ENCODE measurements at places on chromosomes 4 and X.
A peak's percentile ranks its signal among the peaks of the same experiment; 100 is the strongest.

- DNase-seq, result no peak
Observed at GRCh38 chrX:136856551-136856950, 24.0 kb downstream of the RBMX start.

DNA sequence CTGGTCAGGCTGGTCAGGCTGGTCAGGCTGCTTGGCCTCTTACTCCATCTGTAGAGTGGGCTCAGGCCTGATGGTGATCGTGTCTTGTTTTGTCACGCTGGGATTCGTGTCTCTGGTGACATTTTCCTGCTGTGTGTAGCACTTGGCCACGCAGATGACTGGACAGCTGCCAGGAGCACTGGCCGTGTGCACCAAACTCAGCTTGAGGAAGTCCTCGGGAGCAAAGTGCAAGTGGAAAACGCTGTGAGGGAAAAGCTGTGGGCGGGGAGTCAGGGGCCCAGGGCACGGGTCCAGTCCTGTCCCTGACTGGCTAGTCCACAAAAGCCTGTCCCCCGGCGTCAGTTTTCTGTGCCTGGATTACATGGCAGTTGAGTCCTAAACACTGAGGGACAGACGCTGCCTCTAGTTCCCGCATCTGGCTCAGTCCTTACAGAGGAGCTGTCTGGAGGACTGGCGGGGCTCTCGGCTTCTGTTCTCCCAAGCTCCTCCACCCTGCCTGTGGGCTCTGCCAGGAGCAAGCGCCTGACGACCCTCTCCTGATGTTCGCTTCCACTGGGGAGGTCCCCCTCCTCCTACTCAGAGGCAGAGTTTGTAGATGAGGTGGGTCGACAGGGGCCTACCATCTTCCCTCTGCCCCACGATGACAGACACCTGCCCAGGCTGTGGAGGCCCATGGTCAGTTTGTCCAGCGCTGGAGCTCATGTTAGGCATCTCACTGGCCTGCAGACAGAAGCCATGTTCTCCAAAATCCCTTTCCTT is 35.9 kb upstream of the GRPEL1 start:
- no peak for DNase-seq

DNA sequence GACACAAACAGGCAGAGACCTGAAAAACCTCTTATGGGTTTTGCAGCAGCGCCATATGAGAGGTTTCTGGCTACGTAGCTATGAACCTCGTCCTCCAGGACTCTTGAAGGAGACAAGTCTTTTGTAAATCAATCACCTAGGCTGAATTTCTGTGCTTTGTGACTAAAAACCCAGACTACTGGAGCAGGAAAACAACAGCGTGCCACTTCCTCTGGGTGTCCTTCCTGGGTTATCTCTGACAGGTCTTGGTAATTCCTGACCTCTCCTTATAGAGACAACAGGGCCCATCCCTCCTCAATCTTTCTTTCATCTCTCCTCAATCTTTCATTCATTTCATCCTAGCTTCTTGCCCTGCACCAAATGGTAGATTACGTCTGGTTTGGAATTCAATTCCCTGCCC is 5.7 kb downstream of the S100P start:
- DNase-seq, result no peak

GRCh38 chr4:38306482-38307071 is 346.4 kb downstream of the PTTG2 start:
- DNase-seq, result peak; percentile 33

- DNase-seq, result no peak
Observed at GRCh38 chrX:138504273-138504672, 207.2 kb downstream of the FGF13 start.

- DNase-seq, result no peak
Observed at GRCh38 chrX:119802546-119802945, 11.1 kb upstream of the RPL39 start.

- no peak for DNase-seq
Observed at GRCh38 chrX:120306630-120307029, 4.6 kb downstream of the TMEM255A start.

- no peak for DNase-seq
Observed at GRCh38 chrX:37958525-37959211, 47.7 kb upstream of the SYTL5 start.

DNA sequence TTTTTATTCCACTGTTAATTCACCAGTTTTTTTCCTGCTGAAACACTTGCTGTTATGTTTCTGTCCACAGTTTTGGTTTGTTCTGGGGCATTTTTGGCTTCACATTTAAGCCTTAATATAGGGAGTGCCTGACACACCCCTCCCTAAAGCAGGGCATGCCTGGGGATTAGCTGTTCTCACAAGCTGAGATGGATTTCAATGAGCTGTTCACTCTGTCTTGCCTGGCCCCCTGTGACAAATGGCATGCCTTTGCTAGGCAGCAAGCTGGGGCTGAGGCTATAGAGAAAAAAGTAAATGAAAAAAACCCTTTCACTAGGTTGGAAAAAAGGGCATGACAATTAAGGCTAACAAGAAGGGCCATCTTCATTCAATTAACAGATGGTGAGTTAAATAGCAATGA is 22.4 kb downstream of the LPAR4 start:
- DNase-seq, result no peak

DNA sequence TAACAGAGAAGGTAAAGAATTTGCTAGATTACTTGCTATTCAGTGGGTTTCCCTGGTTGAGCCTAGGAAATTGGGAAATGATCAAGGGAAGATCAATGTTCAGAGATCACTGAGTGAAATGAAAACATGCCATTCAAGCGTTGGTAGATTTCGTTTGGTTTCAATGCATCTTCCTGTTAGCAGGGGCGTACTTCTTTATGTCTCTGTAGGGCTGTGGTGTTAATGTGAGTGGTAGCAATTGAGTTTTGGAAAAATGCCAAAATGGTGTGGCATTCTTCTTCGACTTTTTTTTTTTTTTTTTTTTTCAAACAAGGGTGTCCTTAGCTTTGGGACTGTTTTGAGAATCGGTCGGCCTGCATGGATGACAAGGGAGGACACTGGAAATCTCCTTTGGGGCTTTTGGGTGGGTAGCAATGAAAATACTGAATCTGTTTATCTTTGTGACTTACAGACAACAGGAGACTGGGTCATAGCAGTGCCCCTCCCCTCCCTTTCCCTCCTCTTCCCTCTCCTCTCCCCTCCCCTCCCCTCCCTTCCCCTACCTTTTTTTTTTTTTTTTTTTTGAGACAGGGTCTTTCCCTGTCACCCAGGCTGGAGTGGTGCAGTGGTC is 50.4 kb downstream of the SPRY1 start:
- no peak for DNase-seq

DNA sequence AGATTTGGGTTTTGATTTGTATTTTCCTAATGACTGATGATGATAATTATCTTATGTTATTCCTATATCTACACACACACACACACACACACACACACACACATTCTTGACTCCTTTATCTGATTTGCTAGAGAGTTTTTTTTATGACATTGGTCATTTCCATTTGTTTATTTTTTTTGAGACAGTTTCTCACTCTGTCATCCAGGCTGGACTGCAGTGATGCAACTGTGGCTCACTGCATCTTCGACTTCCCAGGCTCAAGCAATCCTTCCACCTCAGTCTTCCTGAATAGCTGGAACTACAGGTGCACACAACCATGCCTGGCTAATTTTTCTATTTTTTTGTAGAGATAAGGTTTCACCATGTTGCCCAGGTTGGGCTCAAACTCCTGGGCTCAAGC is 6.7 kb downstream of the ZNF81 start:
- no peak for DNase-seq

DNA sequence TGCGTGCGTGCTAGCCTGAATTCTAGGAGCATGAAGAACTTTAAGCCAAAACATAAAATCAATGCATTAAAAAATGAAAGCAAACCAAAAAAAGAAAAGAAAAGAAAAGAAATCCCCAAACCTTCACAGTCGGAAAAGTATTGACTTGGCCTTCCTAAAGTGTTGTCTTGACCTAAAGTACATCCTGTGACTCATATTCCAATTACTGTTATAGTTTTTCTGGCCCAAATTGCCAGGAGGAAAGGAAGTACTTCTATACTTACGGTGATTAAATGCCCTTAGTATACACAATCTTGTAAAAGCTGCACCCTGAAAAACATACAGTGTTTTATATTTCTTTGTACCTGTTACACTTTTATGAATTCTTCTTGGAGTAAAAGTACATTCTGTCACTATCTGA is 512.8 kb downstream of the ANKRD50 start:
- no peak for DNase-seq

- no peak for DNase-seq
Observed at GRCh38 chrX:7191681-7192110, 43.7 kb upstream of the PUDP start.

DNA sequence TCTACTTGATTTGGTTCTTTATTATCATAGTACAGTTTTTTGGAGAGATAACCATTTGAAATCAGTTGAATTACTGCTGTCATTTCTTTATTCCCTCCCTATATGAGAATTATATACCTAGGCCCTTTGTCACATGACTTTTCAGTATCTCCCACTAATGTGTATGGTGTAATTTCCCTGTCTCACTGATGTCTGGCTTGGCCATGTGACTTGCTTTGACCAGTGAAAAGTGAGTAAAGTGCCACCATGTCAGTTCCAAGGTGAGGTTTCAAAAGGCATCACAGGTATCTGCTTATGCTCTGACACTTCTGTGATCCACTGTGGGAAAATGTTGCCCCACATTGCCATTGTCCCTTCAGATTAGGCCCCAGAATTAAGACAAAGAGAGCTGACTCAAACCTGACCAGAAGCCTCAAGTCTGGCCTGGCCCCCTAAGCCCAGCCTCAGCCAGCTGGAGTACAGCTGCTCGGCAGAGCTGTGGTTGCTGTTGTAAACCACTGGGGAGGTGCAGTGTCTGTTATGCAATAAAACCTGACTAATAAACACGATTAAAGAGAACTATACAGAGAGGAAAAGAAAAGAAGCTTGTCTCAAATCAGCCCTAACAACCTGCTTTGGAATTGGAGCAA is 27.5 kb downstream of the SETD7 start:
- no peak for DNase-seq

DNA sequence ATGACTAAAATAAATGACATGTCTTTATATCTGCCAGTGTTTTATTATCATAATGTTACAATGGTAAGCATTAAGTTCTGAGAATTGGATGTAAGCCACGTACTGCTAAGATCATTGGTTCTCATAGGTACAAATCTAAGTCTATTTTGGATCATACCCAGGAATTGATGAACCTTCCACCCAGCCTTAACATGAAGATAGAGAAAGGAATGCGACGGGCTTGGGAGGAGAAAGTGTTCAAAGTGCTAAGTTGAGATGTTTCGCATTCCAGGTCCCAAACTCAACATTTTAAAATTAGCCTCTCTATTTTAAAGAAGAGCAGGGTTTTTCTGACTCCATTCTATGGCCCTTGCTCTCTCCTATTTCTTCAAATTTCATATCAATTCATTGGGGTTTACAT is 54.9 kb upstream of the FRAS1 start:
- DNase-seq, result no peak

DNA sequence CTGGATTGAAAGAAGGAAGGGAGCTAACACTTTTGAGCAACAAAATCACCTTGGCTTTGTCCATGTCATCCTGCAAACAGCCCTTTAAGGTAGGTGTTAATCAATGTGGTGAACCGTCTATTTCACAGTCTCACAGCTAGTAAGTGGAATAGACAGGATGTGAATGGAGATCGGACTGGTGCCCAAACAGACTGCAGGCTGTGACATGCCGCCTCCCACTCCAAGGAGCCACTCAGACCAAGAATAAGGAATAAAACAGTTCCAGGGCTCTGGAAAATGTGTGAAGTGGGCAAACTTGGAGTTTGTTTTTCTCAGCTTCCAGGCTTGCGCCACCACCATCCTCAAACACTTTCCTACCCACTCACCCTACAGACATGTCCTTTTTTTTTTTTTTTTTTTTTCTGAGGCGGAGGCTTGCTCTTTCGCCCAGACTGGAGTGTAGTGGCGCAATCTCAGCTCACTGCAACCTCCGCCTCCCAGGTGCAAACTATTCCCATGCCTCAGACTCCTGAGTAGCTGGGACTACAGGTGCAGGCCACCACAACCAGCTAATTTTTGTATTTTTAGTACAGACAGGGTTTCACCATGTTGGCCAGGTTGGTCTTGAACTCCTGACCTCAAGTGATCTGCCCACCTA is 57.7 kb upstream of the SEC24B start:
- DNase-seq, result no peak

DNA sequence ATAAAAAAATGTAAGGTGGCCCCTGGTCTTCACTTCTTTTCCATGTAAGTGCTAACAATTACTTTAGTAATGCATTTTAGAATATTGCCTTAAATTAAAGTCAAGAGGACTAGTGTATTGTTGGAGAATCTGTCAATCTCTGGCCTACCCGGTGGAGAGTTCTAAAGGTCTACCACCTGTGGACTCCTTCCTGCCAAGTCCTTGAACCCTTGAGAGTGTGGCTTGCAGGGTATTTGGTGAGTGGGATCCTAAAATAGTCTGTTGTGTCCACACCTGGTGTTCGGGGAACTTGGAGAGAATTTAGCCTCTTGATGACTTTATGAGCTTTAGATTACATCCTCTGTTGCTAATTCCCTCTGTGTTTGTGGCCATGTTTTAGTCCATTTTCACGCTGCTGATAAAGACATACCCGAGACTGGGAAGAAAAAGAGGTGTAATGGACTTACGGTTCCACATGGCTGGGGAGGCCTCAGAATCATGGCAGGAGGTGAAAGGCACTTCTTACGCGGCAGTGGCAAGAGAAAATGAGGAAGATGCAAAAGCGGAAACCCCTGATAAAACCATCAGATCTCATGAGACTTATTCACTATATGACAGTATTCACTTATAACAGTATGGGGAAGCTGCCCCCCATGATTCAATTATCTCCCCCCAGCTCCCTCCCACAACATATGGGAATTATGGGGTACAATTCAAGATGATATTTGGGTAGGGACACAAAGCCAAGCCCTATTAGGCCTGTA is 23.8 kb downstream of the DDIT4L start:
- DNase-seq, result no peak

- no peak for DNase-seq
Observed at GRCh38 chr4:118989098-118990080, 100.7 kb downstream of the SYNPO2 start.

- DNase-seq, result no peak
Observed at GRCh38 chrX:124215786-124216185, 116.7 kb upstream of the TEX13D start.

- no peak for DNase-seq
Observed at GRCh38 chr4:6123541-6123940, 76.8 kb downstream of the JAKMIP1 start.

DNA sequence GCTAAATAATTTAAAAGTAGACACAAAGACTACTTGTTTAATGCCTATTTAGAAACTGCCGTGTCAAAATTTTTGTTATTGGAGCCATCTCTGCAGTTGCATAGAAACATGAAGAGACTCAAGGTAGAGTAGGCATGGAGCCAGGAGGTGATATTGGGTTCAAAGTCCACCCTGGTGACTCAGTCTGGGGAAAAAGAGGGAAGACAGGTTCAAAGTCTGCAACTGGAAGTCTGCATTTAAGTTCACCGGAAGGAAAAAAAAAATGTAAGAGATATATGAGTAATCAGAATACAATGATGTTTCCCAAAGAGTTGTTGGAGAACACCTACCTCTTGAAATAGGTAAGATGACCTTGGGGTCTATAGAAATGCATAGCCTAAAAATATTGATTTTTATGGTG is 67.4 kb upstream of the QRFPR start:
- no peak for DNase-seq

DNA sequence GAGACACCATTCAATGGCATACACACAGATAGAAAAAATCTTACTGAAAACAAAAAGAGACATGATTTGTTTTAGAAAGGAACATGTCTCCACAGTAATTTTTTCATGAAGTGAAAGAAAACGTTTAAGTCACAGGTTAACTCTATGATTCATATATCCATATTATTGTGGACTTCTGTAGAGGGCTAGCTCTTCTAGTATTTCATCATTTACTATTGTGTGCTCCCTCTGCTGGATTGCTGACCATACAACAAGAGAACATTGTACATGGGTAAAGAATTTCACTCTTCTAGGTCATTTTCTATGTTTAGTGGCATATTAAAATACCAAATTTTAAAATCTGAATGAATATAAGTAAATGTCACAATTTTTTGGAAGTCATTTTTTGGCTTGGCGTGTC is 91.8 kb upstream of the POU3F4 start:
- DNase-seq, result no peak

All from activated naive CD4-positive, alpha-beta T cell treated with anti-CD3 and anti-CD28 coated beads, Interleukin-2, amount 50 U/mL, for 16 hours (primary cell).